ENCODE measurements at places on chromosomes 2 and 18.

- no peak for DNase-seq
These were observed 52.4 kb upstream of the ARHGAP28 start for GRCh38 chr18:6677086-6677485.

- no peak for DNase-seq
These were observed 62.4 kb downstream of the TANC1 start for GRCh38 chr2:159030674-159031380.

DNA sequence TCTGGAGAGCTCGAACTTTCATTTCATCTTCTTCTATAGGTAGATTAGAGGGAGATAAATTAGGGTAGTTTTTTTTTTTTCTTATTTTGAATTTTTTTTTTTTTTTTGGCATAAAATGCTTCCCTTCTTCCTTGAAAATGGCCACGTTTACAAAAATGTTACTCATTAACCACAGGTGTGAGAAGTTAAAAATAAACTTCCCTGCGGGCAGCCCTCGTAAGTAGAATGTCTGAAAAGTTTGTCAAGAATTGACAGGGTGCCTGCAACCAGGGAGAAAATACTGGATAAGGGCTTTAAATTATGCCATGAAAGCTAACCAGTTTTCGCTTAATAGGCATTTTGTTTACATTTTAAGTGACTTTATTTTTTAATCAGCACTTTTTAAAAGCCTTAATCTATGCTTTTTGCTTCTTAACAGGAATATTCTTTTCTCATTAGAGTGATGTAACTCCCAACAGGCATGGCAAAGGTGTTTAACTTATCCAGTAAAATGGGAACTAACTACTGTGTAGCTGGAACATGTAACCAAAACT, 4.2 kb upstream of the FN1 start:
- DNase-seq: no peak

- DNase-seq: no peak
These were observed 14.7 kb downstream of the NEDD4L start for GRCh38 chr18:58058720-58059119.

DNA sequence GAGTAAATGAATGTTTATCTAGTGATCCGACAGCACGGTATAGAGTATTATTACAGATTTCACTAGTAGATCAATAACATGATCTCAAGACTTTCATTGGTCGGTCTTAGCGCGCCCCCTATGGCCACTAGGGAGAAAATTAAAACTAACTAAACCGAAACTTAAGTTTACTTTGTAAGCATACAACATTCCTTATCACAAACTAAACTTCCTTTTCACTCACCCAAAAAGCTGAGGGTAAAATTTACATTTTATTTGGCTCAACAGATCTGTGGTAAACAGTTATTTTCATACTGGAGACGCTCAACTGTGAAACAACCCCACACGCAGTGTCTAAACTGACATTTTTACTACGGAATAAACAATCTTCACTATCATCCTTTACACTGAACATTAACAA, 215.6 kb upstream of the MAP2 start:
- DNase-seq: no peak

DNA sequence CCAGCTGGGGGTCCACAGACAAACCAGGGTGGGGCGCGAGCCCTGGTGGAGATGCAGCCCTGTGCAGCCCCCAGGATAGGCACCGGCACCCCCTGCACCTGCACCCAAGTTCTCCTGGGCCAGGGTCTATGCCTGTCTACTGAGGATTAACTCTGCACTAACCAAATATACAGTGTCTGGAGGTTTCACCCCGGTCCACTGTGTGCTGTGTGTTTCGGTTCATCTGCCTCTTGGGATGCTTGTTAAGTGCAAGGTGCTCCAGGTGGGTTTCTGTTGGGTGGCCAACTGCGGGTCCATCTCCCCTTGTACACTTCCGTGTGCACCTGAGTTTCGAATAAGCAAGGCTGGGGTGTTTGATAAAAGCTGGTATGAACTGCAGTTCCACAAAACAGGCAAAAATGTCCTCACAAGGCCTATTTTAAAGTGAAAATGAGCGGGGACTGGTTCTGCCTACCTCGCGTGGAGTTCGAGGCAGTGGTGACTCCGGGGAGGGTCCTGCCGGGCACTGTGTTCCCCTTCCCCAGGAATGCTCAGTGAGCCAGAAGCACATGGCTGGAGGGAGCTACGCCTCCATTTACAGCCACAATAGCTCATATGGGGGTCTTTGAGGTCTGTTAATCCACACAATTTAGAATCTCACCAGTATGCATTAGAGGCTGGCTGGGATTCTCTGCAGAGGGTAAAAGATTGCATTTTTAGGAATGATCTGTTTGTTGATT, 70.7 kb downstream of the EDAR start:
- DNase-seq: no peak
